Activated T-helper 2 cell treated with anti-CD3 and anti-CD28 coated beads, Interferon-gamma antibody, Interleukin-2, Interleukin-4, amounts not matched to agents 10 μg/mL and 5 μg/mL and 100 μg/mL, durations not matched to agents 14 hours and 24 hours and 36 hours (primary cell): ENCODE measurements at places on chromosomes 7 and 10. TPM values are rescaled to one million over a fixed set of nuclear protein-coding genes. Genes with fewer than 3 reads are reported as not detected.

DNA sequence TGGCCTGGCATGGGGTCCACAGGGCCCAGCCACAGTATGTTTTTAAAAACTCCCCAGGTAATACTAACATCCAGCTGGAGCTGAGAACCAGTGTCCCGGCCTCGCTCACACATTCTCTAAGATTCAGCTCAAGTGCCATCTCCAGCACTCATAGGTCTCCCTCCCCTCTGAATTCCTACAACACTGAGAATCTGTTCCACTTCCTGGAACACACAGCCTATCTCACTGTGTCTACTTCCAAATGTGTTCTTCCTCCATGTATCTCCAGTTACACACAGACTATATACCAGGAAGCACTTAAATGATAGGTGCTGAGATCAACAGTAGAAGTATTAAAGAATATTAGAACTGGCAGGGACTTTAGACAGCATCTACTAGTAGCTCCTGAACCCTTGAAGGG, 10.7 kb downstream of the GOT1 start:
- no peaks in the 10 kb centered on the region for H3K4me1 ChIP-seq
- peaks cover 37% of the 10 kb centered on the region for H3K36me3 ChIP-seq
- no peaks in the 10 kb centered on the region for H3K27me3 ChIP-seq
- no peak overlapping the region for H3K4me3 ChIP-seq
- DNase-seq = no peak
- no peak overlapping the region for H3K27ac ChIP-seq

DNA sequence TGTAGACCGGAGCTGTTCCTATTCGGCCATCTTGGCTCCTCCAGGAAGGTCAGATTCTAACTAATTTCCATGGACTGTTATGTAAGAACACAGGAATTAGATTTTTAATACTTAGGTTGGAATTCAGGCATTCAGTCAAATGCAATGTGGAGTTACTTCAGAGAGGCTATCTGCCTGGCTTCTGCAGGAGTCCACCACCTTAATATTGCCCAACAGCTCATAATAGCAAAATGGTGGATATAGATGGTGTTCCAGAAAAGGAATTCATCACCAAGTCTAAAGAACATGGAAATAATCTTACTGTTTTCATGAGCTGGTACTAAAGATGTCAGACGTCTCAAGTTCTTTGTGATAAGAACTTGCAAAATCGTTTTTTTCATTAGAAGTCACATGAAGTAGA, 39.5 kb downstream of the CRHR2 start:
- no peak overlapping the region for H3K4me3 ChIP-seq
- no peak overlapping the region for H3K27ac ChIP-seq
- H3K4me1 ChIP-seq = no peaks in the 10 kb centered on the region
- H3K27me3 ChIP-seq = no peaks in the 10 kb centered on the region
- H3K36me3 ChIP-seq = peaks cover 14% of the 10 kb centered on the region

DNA sequence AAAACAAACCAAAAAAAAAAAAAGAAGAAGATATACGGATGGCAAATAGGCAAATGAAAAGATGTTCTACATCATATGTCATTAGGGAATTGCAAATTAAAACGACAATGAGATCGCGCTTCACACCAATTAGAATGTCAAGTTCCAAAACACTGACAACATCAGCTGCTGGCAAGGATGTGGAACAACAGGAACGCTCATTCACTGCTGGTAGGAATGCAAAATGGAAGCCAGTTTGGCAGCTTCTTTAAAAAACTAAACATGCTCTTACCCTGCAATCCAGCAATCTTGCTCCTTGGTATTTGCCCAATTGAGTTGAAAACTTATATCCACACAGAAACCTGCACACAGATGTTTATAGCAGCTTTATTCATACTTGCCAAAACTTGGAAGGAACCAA, 34.8 kb downstream of the CALML5 start:
- H3K4me3 ChIP-seq = no peak overlapping the region
- H3K36me3 ChIP-seq = peaks cover 5% of the 10 kb centered on the region
- no peak for DNase-seq

GRCh38 chr10:5958077-5958476, 19.3 kb downstream of the IL15RA start:
- no peak overlapping the region for H3K4me3 ChIP-seq
- H3K4me1 ChIP-seq = peaks cover 2% of the 10 kb centered on the region
- H3K27me3 ChIP-seq = no peaks in the 10 kb centered on the region
- DNase-seq = no peak
- H3K27ac ChIP-seq = no peak overlapping the region
- peaks cover 47% of the 10 kb centered on the region for H3K36me3 ChIP-seq

TLL2 gene
- 0.09 TPM in 1 of 2 replicates, not detected in the other for total RNA-seq

C1QL3 gene
- total RNA-seq = 0.07 and 0.14 TPM in 2 replicates

GHRHR gene
- not detected in 2 replicates for total RNA-seq
